ENCODE measurements at places on chromosomes 1 and 21.
A peak's percentile ranks its signal among the peaks of the same experiment; 100 is the strongest.

DNA sequence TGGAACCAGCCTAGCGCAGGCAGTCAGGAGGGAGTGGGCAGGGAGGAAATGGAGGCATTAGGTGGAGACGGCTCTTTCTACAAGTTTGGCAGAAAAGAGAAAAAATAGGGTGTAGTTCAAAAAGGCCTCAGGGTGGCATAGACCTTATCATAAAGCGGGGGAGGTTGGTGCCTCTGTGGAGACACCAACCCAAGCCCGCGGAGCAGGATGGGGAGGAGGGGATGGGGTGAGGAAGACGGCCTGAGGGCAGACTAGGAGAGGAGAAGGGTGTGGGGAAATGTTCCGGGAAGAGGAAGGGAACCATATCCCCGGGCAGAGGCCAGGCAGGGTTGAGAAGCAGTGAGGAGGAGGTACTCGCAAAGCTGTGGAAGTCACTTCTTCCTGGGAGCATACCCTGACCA lies 17.4 kb upstream of the SHE start:
- no peak for DNase-seq

DNA sequence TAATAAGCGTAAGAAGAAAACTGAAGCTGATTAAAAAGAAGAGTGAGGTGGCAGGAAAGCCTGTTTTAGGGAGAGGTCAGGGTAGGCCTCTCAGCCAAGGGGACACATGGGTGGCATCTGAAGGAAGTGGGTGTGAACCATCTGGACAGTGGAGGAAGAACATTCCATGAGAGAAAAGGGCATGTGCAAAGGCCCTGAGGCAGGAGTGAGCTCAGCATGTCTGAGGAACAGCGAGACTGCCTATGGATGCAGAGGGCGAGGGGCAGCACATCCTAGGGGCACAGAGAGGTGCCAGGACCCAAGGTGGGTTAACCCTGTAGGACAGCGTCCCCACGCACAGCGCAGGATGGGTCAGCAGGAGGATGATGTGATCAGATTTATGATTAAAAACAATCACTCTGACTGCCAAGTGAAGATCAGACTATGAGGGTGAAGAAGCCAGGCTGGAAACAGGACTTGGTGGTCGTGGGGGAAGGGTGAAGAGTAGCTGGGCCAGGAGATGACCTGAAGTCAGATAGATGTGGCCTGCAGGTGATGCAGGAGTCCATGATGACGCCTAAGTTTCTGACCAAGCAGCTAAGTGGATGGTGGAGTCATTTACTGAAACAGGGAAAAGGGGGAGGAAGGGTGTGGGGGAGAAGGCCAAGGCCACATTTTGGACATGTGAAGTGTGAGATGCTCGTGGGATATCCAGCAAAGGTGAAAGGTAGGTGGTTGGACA lies 37.9 kb downstream of the PABPC4 start:
- DNase-seq = no peak

DNA sequence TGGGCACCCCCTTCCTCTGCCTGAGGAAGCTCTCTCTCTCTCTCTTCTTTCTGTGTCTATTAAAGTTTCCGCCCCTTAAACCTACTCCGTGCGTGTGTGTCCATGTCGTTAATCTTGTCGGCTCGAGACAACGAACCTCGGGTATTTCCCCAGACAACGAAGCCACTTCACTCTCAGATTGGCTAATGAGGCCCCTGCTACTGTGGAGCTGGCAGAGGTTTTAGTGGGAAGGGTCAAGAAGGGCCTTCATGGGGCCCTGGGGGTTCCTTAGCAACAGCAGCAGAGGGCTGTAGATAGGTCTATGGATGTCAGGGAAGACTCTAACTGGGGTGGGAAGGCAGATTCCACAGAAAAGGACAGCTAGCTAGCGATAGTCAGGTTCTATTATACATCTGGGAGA lies 239.8 kb upstream of the RAB4A start:
- no peak for DNase-seq

DNA sequence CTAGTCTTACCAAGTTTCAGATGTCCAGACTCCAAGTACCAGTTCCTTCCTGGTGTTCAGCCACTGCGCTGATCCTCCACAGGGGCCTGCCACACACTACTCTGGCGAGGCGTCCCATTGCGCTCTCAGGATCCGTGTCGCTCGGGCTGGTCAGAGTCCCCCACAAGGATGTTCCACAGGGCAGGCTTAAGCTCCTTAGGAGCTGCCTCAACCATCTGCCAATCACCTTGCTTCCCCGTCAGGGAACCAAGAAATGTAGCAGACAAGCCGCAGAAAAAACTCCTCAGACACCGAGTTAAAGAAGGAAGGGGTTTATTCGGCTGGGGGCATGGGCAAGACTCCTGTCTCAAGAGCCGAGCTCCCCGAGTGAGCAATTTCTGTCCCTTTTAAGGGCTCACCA lies 9.8 kb downstream of the OR2W3 start:
- no peak for DNase-seq

- DNase-seq = no peak
Measured at GRCh38 chr1:189530162-189530561, 947.5 kb downstream of the BRINP3 start.

DNA sequence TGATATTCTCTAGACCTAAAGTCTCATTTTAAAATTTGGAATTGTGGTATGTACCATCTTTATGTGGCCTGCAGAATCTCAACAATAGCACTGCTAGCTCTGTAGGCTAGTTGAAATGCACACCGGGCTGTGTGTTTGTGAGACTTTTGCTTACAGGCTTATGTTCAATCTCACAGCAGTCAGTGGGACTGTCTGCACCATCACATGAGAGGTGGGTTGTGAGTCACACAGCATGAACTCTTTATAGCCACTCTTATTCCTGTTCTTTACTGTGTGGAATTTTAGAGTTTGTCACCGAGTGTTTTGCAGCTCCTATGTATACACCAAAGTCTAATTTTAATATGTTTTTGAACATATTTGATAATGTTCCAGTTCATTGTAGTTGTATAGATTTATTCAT lies 74.6 kb downstream of the RASAL2 start:
- peak; percentile 62 for DNase-seq

DNA sequence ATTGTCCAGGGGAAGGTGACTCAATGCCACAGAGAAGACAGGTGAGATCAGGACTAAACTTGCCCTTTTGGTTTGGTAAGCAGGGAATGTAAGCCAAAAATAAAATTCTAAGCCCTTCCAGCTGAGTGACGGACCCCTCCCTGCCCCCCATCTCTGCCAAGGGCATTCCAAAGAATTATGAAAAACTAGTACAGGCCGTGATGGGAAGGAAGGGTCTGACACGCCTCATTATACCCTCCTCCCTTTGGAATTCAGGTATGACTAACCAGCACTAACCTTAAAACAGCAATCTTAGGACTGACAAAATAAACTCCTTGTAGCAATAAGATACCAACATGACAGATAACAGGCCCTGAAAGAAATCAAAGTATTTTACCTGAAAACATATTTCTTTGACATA lies 99.6 kb downstream of the GABPA start:
- no peak for DNase-seq

GRCh38 chr1:237386362-237387143 lies 344.6 kb downstream of the RYR2 start:
- DNase-seq = no peak

DNA sequence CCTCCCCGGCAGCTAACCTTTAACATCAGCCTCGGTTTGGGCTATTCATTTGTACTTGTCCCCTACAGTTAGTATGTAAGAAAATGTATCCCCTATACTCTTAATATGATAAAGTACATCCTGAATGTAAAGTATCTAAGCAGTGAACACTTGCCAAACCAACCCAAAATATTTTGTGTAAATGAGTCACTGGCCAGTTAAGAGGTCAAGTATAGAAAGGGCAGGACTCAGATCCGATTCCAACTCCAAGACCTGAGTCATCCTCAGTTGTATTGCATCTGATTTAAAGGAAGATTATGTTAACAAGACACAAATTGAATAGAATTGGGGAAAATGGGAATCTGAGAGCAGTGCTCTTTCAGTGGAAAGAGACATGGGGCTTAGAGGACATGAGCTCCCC lies 84.4 kb downstream of the CD58 start:
- DNase-seq = peak; percentile 88

DNA sequence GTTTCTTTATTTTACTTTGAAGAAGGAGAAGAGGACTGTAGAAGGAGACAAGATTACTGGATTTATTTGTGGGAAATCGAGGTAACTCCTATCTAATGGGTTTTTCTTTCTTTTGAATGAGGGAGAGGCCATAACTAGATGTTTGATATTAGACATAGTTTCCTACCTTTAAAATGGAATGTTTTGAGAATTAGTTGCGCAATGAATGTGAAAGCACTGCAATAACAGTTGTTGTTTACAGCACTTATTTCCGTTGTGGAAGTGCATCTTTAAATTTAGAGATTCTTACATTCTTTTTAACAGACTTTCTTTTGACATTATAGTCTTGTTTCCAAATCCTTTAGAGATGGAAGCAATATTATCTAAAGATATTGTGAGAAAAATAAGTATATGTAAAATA lies 229.0 kb downstream of the SRGAP2C start:
- DNase-seq = no peak

- no peak for DNase-seq
Measured at GRCh38 chr1:161047436-161048420, 2.0 kb upstream of the USF1 start.

- no peak for DNase-seq
Measured at GRCh38 chr1:1721201-1721600, 3.0 kb downstream of the CDK11A start.

DNA sequence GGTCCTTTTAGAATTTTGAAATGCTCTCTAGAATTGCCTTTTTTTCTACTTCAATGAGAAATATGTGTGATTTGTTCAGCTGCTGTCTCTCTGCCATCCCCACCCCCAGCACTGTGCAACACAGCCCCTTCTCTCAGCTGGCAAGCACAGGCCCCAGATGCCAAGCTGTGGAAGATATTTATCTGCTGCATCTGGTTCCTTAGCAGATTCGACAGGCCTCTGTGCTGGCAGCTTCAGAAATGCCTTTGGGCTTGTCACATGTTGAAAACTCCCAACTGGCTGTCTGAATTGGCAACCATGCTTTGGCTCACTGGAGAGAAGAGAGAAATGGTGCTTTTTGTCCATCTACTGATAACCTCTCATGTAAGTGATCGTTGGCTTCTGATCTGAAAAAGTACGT lies 206.7 kb upstream of the C1orf87 start:
- no peak for DNase-seq

DNA sequence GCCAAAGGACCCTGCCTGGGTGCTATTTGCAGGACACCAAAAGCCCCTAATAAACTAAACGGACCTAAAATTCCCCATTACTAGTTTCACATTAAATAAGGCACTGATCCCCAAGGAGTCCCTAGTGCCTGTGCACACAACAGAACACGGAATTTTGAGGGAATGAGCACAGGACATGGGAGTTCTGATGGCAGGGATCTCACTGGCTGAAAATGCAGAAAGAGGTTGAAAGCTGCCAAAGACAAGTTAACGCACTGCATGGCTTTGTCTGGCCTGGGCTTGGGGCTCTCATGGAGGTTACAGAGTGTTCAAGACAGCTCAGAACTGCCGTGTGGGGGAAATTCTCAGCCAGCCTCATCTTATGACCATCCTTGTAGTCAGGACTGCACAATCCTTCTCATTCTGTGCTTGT lies 15.6 kb upstream of the ATP1B1 start:
- no peak for DNase-seq

DNA sequence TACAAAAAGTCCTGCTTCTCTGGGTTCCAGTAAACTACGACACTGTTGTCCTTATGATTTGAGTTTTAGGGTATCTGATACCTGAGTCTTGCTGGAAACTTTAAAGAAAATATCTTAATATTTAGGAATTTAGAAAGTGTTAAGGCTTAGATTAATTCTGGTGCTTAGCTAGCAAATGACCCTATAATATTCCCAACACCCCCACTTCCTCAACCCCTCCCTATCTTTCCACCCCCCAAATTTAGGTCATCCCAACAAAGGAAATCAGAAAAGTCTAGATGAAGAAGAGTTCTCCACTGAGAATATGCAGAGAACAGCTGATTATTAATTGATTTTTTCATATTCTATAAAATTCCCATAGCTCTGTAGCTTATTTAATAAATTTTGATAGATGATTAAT lies 11.7 kb downstream of the STX12 start:
- no peak for DNase-seq

GRCh38 chr1:78586572-78586971 lies 33.7 kb upstream of the IFI44L start:
- DNase-seq = peak; percentile 69

GRCh38 chr1:21914880-21915640 lies 22.1 kb downstream of the HSPG2 start:
- no peak for DNase-seq

DNA sequence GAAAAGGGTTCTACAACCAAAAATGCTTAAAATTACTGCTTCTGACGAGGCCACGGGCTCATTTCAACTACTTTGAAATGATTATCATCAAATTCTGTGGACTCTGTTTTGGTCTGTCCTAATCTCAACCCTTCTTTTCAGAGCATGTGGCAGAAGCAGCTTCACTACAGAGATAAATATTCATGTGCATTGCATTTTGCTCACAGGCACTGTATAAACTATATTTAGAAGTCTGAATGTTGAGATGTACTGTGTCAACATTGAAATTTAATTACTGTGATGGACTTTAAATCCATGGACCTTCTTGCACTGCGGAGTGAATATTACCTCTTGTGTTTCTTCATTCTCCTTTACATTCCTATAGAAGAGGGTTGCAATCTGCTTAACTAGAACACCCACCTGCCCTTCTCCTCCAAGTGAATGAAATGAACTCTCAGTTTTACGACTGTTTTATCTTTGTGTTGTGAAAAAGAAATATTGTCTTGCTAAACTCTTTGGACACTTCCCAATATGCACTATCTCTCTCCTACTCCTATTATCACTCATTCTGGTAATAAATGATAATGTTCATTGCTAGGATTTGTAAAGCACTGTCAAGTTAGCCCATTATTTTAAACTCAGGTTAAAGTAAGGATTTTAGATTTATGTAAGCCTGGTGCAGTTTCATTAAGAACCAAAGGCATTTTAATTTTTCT lies 281.2 kb upstream of the ST6GALNAC5 start:
- DNase-seq = no peak

DNA sequence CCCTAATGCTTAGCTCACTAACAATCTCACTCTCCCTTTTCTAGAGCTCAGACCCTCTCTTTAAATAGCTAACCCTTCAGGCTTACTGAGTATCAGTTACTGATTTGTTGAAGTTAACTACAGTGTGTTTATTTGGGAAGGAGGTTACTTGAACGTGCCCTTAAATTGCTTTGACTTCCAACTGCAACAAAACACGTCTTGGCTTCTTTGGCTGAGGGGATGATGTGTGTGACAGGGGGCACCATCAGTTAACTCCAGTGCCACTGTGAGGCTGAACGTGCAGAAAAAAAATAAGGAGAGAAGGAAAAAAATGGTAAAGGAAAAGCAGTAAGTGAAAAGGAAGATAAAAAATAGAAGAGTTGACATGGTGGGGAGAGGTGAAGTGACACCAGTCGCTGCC lies 75.1 kb upstream of the NRIP1 start:
- DNase-seq = no peak

DNA sequence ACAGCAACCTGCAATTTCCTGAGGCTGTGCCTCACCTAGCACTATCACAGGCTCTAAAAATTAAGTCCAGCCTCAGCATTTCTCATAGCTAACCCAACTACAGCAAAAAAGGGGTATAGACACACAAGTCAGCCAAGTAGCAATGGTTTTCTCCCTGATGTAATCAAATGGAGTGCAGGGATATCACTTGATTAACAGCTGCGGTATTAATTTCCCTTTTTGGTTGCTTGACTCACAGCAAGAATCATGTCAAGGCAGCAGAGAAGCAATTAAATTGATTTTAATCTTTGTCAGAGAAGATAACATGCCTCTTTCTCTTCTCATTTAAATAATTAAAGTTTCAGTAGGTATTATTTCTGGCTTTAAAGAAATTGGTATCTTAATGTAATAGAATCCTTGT lies 278.9 kb downstream of the RWDD3 start:
- no peak for DNase-seq

Measured in HCEC 1CT (cell line).